Stimulated activated CD8-positive, alpha-beta memory T cell treated with anti-CD3 and anti-CD28 coated beads, Interleukin-4, amount 100 ng/mL, for 4 hours (primary cell): ENCODE measurements at places on chromosomes 16 and 17.

GRCh38 chr16:4372001-4372577, 441 bp downstream of the VASN start:
- DNase-seq, result no peak

DNA sequence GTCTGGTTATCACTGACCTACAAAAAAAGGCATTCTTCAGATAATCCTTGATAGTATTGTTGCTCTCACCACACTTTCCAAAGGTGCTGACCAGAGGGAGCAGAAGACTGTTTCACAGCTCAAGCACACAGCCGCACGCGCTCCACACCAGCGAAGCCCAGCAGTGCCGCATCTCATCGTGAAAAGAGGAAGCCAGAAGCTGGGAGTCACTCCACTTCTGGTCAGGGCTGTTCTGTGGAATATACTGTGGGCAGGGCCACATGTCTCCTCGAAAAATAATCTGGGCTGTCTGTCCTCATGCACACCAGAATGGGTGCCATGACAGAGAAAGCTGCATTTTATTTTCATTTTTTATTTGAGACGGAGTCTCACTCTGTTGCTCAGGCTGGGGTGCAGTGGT, 7.3 kb upstream of the PRSS36 start:
- no peak for DNase-seq

DNA sequence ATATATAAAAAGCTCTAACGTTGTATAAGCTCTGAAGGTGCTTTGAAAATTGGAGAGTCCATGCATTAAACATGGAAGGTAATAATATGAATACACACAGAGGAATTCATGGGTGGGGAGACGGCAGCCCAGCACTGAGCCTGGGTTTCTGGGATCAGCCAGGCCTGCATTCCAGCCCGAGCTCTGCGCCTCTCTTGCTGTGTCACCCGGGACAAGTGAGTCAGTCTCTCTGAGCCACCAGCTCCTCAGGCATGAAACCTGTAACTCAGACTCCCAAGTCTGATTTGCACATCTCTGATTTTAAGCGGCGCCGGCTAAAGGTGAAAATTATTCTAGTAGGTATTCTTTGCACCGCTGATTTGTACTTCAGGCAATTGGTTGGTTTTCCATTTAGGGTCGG, 238.8 kb downstream of the MRTFB start:
- no peak for DNase-seq

GRCh38 chr17:50076591-50077235, 18.4 kb upstream of the PDK2 start:
- DNase-seq, result no peak
